Activated CD8-positive, alpha-beta memory T cell treated with anti-CD3 and anti-CD28 coated beads for 1 hour (primary cell): ENCODE measurements at places on chromosomes 11 and 22.

- no peak for DNase-seq
Observed at GRCh38 chr22:50318356-50318697, 8.5 kb downstream of the DENND6B start.

DNA sequence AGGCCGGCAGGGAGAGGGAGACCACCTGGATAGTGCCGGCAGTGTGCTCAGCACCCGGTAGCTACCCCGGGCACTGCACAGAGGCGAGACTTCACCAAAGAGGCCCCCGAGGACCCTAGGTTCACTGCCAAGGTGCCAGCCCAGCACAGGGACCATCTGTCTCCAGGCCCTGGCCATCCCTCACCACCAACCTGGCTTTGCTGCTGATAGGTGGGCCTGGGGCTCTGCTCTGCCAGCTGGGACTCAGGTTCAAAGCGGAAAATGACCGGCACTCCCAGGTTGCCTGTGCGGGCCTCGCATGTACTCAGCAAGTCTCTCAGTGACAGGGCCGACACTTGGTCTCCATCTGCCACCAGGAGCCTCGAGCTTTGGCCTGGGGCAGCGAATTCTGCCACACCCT, 812.2 kb downstream of the BRD1 start:
- DNase-seq: no peak

- DNase-seq: no peak
Observed at GRCh38 chr22:49583886-49584505, 243.7 kb downstream of the BRD1 start.

DNA sequence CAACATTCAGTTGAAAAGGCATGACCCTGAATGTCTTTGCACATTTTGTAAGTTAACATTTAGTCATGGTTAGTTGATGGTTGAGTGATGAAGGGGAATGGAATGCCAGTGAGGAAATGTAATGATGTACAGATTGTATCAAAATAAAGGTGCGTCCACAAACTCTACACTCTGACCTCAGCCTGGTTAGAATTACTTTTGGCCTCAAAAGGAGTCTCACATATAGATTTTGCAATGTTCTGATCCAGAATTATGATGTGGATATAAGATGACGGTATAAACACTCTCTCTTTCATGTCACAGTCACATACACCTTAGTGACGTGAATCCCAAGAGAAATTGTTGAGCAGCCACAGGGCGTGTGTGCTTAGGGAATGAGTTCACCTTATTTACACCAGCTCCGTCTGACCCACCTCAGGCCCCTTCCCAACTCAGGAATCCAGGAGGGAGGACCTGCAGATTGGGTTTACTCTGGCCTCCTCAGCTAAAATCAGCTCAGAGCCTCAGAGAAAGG, 100.1 kb downstream of the RDX start:
- no peak for DNase-seq

GRCh38 chr11:40027720-40028119, 1431.7 kb downstream of the LRRC4C start:
- DNase-seq: no peak

DNA sequence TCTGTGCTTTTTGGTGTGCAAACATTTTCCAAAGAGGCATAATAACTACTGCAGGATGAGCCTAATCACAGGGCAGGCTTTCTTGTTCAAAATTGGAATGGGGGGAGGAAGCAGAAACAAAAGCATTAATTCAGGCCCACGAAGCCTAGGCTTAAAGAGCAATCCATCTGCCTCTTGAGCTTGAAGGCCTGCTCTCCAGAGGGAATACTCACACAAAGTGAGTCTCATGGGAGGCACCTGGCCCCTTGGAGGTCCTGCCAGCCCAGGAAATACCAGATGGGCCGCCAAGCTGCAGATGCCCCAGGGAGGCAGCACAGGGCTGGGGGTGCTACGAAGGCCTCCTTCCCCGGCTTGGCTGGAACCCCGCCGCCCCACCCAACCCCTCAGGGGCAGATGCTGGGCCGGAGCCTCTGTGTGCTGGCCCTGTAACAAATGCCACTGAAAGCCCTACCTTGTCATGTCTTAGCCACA, 39.3 kb upstream of the COMT start:
- no peak for DNase-seq

GRCh38 chr11:90124371-90124770, 10.1 kb upstream of the NAALAD2 start:
- no peak for DNase-seq

- DNase-seq: no peak
Observed at GRCh38 chr11:78438298-78438975, 20.8 kb upstream of the GAB2 start.

GRCh38 chr22:34150023-34150422, 229.7 kb upstream of the LARGE1 start:
- DNase-seq: no peak

DNA sequence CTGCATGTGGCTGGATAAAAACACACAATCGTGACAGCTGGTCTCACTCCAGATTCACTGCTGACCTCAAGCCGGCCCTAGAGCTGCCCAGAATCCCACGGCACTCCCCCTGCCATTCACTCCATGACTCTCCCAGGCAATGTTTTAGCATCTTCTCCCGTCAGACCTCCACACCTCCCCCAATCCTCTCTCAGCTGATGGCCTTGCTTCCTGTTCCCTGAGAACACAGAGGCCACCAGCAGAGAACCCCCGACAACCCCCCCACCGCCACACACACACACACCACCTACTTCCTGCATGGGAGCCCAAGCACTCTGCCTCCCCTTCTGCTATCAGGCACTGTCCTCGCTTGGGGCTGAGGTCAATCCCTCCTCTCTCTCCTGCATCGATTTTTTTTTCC, 9.3 kb downstream of the TNKS1BP1 start:
- DNase-seq: no peak

DNA sequence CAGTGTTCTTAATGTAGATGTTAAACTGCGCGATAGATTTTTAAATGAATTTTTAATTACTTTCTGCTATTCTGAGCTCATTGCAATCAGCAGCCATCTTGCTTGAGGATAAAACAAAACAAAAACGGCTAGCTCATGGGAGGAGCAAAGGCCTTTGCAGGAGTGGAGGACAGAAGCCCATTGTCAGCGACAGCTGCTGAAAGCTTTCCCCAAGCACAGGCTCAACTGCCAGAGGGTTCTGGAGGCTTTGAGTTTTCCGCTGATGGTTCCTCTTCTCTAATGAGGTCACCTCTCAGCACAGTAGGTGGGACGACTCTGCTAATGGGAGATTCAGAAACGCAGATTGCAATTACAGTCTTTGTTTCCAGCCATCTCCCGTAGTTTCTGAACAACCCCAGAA, 167.1 kb upstream of the TTC12 start:
- no peak for DNase-seq

DNA sequence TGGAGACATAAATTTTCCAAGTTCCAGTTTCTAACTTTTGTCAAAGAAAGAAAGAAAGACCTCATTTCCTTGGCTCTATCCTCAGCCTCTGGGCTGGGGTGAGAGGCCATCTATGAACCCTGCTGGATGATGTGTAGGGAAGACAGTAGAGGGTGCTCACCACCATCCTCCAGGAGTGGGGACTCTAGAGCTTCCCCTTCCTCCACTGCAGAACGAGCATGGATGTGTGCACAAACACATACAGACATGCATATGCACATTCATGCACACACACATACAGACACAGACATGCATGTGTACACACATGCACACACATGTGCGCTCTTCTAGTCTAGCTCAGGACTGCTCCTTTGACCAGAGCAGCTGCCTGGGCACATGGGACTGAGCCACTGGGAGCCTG, 565.8 kb downstream of the BUD13 start:
- no peak for DNase-seq

DNA sequence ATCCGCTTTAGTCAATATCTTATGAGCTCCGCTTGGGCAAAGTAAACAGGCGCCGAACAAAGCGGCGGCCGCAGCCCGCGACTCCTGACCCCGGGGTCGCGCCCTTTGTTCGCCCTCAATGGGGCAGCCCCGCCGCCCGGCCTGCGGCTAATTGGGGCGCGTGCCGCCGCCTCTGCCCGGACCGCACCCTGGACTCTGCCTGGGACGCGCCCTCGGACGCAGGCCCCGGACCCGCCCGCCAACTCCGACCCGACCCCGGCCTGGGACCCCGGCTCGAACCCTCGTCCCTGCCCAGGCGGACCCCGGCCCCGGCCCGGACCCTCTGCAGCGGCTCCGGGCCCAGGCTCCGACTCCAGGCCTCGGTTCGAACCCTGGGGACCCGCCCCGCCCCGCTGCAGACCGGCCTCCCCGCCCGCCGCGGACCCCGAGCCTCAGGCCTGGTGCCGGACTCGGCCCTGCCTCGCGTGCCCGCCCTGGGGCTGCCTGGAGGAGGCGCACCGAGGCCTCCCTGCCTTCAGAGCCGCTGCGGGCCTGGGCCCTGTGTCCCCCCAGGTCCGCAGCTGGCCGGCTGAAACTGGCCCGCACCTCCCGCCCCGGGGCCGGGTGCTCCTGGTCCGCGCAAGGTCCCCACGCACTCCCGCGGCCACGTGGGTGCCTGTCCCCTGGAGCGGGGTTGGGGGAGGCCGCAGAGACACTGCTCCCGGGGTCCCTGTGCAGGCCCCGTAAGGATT, 84.7 kb upstream of the WNT7B start:
- no peak for DNase-seq

DNA sequence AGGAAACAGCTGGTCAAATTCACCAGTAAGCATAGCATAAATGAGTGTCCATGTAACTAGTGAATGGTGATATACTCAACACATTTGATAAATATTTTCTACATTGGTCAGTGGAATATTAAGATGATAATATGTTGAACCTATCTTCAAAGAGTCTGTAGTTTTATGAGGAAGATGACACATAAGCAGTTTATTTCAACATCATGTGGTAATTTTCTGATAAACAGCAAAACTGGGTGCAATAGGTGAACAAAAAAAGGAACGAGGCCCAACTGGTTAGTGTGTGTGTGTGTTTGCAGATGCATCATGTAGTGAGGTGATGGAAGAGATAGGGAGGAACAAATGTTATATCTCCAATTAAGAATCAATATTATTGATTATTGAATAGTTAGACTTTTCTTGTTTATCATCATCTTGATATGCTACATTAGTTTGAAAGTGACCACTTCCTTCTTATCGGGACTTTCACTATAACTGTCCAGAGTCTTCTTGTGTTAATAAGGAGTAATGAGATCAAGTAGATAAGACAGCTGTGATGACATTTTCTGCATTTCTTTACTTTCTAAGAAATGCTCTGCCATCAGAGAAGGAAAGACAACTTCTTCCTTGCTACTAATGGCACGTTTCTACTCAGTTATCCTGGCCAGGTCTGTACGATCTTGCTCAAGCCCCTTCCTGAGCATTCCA, 270.7 kb downstream of the ETS1 start:
- DNase-seq: no peak

GRCh38 chr11:56045538-56045937, 18.1 kb downstream of the OR5AS1 start:
- DNase-seq: no peak

- DNase-seq: no peak
Observed at GRCh38 chr22:29320546-29320945, 5.0 kb upstream of the RASL10A start.

GRCh38 chr22:26708256-26709009, 51.0 kb downstream of the MIAT start:
- DNase-seq: no peak

- no peak for DNase-seq
Observed at GRCh38 chr11:65709661-65710060, 2.4 kb upstream of the KAT5 start.

DNA sequence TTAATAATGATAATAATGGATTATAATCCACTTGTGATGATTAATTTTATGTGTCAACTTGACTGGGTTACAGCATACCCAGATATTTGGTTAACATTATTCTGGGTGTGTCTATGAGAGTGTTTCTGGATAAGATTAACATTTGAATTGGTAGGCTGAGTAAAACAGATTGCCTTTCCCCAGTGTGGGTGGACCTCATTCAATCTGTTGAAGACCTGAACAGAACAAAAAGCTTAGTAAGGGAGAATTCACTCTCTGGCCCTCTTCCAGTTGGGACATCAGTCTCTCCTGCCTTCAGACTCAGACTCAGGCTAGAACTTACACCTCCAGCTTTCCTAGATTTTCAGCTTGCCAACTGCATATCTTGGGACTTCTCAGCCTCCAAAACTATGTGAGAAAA, 37.3 kb upstream of the RRAS2 start:
- no peak for DNase-seq

DNA sequence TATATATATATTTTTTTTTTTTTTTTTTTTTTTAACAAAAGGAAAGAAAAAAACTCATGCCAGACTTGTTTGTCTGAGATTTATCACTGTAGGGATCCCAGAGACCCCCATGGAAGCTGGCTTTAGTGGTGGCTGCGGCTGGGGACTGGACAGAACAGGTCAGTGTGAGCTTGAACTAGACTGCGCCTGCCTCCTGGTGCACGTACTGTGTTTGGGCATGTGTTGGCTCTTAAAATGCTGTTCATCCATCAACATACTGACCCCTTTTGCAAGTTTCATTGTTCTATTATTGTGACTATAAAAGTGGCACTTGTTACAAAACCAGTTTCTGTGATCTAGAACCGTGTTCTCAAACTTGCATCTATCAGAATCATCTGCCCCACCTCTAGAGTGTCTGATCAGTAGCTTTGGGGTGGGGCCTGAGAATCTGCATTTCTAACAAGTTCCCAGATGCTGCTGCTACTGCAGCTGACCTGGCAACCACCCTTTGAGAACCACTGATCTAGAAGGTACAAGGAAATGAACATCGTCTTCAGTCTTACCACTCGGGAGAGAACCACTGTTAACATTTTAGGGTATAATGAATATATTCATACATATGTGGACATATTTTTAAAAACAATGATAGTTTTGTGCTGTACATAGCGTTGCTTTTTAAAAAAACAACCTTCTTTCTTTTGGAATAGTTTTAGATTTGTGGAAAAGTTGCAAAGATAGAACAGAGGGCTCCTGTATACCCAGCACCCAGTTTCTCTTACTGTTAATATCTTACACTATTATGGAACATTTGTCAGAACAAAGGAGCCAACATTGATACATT, 54.0 kb downstream of the ZNRF3 start:
- DNase-seq: no peak

GRCh38 chr22:19821523-19822300, 33.0 kb downstream of the GNB1L start:
- no peak for DNase-seq

DNA sequence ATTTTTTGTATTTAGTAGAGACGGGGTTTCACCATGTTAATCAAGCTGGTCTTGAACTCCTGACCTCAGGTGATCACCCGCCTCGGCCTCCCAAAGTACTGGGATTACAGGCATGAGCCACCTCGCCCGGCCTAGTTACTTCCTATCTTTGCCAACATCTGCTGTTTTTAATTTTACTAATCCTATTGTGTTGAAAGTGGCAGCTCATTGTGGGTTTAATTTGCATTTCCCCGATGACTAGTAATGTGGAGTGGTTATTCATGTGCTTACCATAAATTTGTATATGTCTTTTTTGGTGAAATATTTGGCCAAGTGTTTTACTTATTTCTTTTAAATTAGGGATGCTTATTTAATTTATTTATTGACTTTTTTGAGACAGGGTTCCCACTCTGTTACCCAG, 74.2 kb upstream of the SLC25A18 start:
- DNase-seq: no peak
